ENCODE measurements at places on chromosomes 13 and 19.
A peak's percentile ranks its signal among the peaks of the same experiment; 100 is the strongest.

DNA sequence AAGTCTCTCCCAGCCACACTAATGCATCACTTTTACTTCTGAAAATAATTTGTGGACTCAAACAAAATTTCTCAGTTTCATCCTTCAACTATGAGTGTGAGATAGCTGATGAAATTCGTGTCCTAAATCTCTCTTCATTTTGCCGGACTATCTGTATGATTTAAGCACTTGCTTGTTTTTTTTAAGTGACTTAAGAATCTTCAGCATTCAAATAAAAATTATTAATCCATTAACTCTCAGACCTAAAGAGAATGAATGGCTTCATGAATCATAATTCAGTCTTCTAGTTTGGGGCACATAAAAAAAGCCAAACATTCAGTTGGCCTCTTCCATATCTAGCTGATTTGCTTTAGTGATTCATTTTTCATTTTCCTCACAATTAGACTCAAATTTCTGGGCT, 579.5 kb downstream of the DCT start:
- no peak for DNase-seq

- DNase-seq = no peak
Observed at GRCh38 chr13:52359534-52359933, 46.4 kb downstream of the THSD1 start.

- no peak for DNase-seq
Observed at GRCh38 chr19:33503030-33503429, 18.6 kb downstream of the PEPD start.

DNA sequence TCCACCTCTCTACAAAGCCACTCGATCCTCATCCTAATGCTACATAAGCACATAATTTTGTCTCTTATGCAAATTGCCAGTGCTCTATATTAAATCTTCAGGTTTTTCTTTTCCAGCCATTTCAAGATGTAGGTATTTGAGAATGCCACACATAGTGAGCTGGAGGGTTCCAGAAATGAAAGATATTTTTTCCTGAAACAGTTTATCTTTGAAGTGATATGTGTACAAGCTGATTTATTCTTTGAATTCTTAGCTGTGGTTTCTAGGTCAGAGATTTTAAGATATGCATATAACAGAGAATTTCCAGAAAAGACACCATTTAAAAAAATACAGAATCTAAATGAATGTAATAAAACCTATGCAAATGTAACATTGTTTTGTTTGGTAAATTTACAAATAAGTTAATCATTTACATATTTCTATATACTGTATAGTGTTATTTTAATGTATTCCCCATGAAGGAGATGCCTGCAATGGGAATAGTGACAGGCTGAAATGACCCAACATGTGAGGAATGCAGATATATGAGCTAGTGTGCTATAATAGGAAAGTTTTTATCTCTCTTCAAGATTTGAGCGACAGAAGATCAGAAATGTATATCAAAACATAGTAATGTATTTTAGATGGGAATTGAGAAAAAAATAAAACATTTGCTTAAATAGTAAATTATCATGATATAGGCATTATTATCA, 570.2 kb downstream of the SLITRK1 start:
- DNase-seq = no peak

DNA sequence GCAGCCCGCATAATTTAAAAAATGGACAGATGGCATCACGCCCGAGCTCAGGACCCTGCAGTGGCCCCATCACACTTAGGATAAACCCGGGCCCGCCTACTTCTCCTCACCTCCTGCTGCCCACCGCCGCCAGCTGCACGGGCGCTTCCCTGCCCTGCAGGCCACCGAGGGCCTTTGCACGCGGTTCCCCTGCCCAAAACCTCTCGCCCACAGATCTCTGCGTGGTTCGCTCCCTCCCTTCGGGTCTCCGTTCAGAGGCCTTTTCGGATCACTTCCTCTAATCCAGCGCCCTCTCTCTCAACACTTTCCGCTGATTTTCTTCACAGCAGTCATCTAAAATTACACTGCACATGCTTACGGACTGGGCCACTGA, 1.8 kb downstream of the SHISA7 start:
- no peak for DNase-seq

DNA sequence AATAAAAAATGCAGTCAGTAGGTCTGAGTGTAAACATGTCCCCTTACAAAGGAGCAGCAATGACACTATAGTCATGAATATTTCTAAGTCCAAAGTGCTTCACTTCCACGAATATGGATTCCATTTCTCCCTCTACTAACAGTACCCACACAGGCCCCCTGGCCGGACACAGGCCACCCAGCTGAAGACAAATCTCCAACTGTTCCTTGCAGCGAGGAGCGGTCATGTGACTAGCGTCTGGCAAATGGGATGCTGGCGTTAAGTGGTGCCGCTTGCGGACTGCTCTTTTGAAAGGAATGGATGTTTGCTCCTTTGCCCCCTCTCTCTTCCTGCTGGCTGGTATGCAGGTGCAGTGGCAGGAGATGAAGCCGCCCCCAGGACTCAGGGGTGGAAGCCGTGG, 16.2 kb downstream of the PPP1R12C start:
- DNase-seq = no peak

GRCh38 chr19:21483589-21484170, 21.7 kb upstream of the ZNF429 start:
- DNase-seq = no peak

DNA sequence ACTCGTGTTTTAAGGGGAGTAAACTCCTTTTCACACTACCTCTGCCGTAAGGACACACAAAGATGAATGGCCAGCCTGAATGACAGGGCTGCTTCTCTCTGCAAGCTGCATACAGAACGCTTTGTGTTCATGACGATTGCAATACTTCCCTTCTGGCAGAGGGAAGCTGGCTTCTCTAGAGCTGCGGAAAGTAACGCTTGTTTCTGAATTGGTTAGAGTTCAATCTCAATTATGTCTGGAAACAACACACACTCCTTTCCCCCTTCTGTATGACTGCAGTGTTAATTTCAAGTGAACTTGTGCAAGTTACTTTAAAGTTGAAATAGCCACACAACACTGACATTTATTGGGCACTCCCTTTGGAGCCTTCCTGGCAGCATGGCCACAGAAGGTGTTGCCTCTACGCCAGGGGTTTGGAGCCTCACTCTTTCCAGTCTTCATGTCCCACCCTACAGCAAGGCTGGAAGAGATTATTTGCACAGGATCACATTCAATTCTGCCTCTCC, 242.6 kb downstream of the NDFIP2 start:
- DNase-seq = no peak

DNA sequence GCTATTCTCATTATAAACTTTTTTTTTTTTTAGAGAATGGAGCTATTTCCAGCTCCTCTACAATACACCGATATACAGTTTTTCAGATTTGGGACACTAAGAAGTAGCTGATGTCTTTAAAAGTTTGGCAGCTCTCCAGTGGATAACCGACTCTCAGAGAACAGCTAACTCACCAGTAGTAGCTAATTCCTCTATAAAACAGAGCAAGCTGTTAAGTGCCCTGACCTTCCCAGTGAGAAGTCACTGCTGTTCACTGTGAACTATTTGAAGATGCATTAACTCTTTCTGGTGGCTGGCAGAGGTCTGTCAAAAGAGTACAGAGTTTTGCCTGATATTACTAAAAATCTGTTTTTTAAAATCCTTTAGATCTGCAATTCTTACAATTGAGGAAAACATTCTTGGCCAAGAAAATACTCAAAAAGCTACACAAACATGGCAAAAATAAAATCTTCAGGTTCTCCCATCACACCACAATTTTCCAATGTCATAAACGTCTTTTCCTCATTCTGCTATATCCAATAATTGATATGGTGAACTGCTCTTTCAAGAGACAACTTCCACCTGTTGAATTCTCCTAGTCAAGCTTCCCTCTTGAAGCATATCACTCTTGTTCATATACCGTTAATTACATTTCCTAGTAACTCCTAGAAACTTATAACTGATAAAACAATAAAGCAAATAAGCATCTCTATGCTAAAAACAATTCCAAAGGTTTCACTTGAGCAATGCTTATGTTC, 44.2 kb downstream of the TBC1D4 start:
- DNase-seq = no peak

DNA sequence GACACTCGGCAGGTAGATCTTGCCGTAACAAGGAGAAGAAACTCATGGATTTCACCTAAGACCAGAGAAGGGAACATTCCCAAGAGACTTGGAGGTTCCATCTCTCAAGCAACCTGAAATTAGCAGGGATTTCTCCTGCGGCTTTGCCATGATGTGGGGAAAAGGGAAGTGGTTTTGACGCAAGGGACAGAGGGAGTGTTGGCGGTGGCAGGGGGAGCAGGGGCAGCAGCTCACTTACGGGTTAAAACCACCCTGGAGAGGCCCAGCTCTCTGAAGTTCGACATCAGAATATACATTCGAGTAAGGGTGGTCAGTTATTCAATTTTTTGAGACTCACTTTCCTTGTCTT, 76.1 kb upstream of the POMP start:
- no peak for DNase-seq

DNA sequence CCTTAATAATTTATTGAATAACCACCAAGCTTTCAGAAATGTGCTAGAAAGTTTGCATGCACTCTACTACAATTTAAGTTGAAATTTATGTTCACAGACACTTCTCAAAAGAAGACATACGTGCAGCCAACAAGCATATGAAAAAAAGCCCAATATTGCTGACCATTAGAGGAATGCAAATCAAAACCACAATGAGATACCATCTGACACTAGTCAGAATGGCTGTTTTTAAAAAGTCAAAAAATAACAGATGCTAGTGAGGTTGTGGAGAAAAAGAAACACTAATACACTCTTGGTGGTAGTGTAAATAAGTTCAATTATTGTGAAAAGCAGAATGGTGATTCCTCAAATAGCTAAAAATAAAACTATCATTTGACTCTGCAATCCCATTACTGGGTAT, 308.8 kb upstream of the PCDH9 start:
- no peak for DNase-seq

GRCh38 chr13:105463011-105463501, 1072.4 kb downstream of the EFNB2 start:
- DNase-seq = no peak

DNA sequence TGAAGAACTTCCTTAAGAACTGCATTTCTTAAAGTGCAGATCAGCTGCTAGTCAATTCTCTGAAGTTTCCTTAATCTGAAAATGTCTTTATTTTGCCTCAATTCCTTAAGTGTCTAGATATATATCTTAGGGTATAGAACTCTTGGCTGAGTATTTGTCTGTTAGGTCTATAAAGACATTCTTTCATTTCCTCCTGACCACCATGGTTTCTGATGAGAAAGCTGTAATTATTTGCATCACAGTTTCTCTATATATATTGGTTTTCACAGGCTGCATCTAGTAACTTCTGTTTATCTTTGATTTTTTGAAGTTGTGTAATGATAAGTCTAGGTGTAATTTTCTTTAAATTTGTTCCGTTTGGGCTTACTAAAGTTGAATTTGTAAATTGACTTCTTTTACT, 15.2 kb downstream of the NDFIP2 start:
- no peak for DNase-seq

DNA sequence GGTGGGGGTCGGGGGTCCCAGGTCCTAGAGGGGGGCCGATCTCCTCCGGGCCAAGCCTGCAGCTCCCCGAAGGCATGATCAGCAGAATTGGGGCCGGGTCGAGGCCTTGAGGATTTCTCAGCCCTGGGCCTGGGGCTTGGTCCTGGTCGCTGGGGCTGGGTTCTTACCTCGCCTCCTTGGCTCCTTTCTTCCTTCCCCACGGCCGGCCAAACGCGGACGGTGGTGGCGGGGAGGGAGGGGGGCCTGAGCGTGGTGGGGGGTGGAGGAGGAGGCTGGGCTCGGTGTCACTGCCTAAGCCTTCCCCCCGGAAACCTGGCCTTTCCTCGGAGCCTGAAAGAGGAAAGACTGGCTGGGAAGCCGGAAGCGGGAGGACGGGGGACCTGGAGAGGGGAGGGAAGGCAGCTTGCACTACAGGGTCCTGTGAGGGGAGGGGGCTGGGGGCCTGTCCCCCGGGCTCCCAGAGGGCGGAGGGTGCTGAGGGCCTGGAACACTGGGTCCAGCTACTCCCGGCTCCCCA, at the start of gene ZNF579:
ZNF579 (minus strand) TSS at position 221 of the 517 bp plus-strand sequence. CDS start 1,209 bp downstream, outside the sequence.
- peak; percentile 70 for DNase-seq

GRCh38 chr13:20579191-20579590, 12.2 kb downstream of the IFT88 start:
- no peak for DNase-seq

DNA sequence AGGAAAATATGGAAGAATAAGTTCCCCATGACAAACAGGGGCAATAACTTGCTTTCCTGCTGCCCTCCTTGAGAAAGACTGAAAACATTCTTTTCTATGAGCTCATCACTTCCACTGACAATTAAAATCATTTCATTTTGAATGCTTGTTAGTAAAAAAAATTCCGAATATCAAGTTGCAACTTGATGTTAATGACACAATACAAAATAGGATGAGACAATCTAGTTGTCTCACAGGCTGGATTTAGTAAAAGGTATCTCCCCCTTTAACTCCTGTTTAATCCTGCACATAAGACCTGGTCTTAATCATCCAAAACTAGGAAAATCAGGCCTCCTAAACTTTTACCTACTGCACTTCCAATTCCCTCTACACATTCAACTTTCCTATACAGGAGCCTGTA, 24.7 kb downstream of the IRS2 start:
- no peak for DNase-seq

DNA sequence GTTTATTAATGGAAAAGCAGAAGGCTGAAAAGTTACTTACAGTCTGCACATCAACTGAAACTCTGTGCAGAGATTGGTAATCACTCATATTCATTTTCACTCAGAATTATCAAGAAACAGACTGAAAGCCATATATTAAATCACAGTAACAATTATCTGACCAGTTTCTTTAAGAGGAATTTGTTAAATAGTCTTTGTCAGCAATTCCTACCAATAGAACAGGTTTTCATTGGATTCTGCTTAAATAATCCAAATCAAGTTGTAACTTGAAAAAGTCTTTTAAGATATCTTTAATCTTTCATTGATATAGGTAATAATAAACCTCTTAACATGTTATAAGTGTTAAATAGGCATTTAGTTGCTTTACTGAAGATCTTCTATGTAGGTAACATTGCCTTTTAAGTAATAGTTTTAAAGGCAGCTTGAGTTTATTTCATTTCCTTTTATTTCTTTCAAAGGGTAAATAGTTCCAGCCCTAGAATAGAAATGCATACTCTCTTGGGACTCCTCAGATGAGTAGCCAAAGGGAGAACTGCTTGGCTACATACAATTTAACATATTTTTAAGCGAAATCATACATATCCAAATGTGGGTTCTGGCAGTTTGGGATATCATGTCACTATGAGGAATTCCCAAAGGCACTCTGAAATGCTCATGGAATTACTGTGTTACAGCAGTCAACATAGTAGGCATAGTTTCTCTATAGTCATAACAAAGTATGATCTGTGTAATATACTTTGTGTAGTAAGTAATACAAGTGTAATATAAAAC, 326.0 kb upstream of the SPRY2 start:
- no peak for DNase-seq

DNA sequence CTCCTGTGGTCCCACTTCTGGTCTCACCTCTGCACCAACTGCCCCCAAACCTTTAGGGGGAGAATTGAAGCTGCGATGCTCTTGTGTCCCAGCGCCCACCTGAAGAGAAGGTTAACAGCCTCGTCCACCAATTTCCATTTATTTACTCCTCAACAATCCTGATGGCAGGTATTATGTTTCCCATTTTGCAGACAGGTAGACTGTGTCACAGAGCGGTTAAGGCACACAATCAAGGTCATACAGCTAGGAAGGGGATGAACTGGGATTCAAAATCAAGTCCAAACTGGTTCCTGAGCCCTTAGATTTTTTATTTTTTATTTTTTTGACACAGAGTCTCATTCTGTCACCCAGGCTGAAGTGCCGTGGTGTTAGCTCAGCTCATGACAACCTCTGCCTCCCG, 6.2 kb downstream of the DNASE2 start:
- no peak for DNase-seq

- no peak for DNase-seq
Observed at GRCh38 chr13:92849381-92849780, 377.2 kb upstream of the GPC6 start.

GRCh38 chr19:46022431-46023310, at the start of gene PGLYRP1:
Gene PGLYRP1, minus strand, starts transcription at chr19:46023053. Its CDS starts 32 bp downstream, at chr19:46023021.
- no peak for DNase-seq

All from NCI-H1048 (cell line).